ENCODE measurements at places on chromosomes 3 and 15.

DNA sequence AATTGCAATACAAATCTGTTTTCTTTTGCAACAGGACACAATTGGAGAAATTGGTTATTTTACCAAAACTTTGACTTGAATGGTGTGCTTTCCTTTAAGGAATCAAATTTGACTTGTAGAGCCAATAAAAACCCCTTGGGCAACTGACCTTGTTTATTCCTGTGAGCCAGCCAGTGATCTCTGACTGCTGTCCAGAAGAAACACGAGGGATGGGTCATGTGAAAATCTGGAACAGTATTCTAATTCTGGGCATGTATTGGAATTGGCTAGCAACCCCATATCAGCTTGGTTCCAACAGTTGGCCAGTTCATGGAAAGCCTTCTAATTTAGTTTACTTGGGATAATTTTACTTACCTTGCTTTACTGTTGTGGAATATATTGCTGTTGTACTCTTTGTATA lies 19.1 kb upstream of the HHATL start:
- no peak for DNase-seq

DNA sequence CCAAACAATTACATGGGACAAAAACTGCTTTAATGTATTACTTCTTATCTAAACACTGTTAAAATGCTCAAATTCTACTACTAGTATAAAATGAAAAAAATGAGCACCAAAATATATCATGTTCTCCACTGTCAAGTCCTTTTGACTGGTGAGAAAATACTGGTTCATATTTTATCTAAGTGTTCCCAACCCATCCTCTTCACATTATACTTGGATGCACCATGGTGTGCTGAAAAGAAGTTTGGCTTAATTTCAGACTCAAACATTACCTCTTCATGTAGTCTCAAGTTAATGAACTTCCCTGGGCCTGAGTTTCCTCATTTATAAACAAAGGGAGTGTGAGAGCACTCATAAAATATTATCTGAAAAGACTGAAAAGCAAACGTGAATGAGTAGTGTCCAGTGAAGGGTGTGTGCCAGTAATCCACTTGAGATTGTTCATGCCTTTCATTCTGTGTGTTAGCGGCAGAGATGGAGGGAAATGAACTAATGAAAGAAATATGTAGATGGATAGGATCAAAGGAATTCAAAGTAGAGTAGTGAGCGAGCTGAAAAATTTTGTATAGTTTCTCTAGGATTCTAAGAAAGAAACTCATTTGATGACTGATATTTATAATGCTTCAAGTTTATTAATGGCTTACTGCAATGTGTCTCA lies 263.2 kb downstream of the NLGN1 start:
- DNase-seq, result no peak

GRCh38 chr15:73867426-73867825 lies 5.9 kb upstream of the TBC1D21 start:
- no peak for DNase-seq

- no peak for DNase-seq
Observed at GRCh38 chr15:88476635-88477060, 9.1 kb downstream of the MRPS11 start.

- DNase-seq, result no peak
Observed at GRCh38 chr15:93102211-93102610, 13.2 kb upstream of the RGMA start.

DNA sequence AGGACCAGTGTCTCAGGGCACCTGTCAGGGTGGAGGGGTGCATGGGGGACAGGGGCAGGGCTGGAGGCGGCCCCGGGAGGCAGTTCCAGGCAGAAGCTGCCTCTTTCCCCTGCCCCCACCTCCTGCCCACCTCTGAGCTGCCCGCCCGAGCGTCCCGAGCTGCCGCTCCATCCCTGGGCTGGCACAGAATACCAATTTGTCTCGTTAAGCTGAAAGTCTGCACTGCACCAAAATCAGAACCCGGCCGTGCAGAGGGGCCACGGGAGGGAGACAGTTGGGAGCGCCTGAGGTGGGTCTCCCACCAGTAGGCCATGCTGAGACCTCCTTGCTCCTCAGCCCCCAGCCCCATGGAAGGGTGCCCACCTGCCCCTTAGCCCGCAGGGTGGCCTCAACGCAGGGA lies 1.3 kb upstream of the ATP2B2 start:
- no peak for DNase-seq

DNA sequence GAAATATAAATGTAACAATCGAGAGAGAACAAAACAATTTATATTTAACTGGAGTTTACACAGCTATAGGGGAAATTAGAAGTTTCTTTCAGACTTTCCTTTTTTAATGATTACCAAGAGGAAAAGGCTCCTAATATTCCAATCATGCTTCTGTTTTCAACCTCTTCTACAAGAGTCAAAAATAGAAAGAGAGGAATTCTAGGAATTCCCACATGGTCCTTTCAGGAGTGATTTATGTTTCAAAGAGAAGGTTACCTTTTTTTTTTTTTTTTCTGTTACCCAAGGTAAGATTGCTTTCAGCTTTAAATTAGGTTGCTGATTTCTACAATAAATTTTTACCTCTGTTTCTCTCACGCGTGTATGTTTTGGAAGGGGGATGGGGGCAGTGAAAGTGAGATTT lies 355.3 kb upstream of the DCBLD2 start:
- DNase-seq, result no peak

- no peak for DNase-seq
Observed at GRCh38 chr3:78957456-78957855, 810.3 kb downstream of the ROBO1 start.

- no peak for DNase-seq
Observed at GRCh38 chr3:72155391-72156064, 370.6 kb upstream of the PROK2 start.

DNA sequence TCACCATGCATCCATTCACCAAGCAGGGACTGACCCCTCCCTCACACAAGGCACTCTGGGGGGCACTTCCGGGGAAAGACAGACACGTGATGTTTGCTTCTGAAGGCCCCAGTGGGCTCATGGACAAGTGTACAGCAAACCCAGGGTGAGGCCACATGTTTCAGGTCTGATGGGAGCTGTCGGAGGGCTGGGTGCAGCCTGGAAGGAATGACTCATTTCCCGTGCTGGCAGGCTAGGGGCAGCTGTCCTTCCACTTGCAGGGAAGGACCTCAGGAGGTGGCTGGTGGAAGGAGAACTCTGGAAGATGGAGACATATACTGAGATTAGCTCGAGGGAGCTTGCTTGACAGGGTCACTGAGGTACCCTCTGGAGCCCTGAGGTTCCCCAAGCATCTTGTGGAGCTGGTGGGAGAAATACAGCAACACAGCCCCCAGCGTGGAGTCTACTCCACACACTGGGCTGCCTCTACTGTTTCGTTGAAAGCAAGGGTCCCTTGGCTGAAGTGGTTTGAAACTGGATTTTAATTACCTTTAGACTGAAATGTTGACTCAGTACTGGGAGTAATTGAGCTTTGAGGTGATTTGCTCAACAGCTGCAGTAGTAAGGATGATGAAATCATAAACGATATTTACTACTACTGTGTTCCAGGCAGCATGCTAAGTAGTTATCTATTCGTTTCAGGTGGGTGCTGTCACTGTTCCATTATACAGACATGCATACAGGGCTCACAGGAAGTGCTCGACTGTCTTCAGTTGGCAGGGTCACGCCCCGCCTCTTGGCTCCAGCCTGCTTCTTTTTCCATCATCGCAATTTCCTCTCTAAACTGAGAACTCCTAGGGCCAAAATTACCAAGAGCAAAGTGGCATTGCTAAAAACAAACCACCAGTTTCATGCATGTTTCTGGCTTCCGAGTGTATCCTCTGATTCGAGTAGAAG lies 230.4 kb downstream of the ADAMTS17 start:
- no peak for DNase-seq

DNA sequence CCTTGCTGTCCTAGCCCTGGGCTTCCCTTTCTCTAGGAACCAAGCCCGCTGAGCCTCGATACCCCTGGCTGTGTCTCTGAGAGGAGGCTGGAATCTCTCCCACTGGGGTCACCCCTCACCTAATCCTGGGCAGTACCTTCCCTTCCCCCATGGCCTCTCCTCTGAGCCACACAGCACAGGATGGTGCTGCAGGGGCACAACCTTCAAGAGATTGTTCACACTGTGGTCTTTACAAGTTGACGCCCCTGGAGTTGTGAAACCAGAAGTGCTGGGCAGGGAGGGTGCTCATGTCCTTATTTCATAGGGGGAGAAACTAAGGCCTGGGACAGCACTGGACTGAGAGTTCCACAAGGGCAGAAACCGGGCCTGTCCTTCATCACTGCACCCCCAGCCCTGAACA lies 70.9 kb upstream of the TMEM115 start:
- DNase-seq, result peak; percentile 11

- DNase-seq, result no peak
Observed at GRCh38 chr3:153906366-153906765, 214.8 kb upstream of the ARHGEF26 start.

- DNase-seq, result no peak
Observed at GRCh38 chr3:60126511-60127304, 1076.9 kb upstream of the CFAP20DC start.

- no peak for DNase-seq
Observed at GRCh38 chr3:115986555-115987207, 363.4 kb downstream of the GAP43 start.

DNA sequence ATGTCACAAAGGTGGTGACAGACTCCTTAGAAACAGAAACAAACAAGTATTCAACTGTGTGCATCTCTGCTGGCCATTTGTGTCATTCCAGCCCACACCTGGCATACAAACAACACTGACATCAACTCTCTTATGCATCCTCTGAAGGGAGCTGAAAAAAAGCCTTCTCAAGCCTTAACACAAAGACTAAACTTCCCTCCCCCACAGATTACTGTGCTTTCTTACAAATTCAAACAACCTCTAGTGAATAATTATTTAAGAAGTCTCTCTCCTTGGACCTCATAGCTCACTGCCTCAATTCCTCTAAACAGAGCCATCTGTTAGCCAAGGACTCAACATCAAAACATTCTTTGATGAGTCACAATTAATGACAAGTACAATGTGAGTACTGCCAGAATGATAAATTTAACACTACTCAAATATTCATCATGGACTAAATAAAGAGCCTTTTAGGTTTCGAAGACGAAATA lies 132.1 kb downstream of the WDR76 start:
- DNase-seq, result no peak

DNA sequence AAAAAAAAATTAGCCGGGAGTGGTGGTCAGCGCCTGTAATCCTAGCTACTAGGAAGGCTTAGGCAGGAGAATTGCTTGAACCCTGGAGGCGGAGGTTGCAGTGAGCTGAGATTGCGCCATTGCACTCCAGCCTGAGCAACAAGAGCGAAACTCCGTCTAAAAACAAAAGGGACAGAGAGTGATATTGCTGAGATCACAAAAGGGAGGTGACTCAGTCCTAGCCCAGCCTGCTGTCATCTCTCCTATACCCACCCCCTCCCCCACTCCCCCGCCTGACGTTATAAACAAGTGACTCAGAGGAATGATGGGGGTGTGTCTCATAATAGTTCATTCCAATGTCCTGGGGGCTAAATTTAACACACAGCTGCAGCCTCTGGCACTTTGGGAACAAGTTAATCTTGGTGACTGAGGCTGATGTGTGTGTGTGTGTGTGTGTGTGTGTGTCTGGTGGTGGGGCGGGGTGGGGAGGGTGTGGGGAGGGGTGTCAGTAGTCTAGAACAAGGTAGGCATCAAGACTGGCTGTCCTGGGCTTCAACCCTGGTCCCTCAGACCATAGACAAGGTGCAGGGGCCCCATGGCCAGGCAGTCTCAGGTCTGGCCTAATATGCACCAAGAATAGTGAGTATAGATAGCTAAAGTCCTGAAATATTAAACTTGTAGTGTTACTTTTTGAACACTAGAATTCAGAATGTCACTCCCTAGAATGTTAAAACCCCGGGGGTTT lies 1.3 kb upstream of the KLHL40 start:
- no peak for DNase-seq

DNA sequence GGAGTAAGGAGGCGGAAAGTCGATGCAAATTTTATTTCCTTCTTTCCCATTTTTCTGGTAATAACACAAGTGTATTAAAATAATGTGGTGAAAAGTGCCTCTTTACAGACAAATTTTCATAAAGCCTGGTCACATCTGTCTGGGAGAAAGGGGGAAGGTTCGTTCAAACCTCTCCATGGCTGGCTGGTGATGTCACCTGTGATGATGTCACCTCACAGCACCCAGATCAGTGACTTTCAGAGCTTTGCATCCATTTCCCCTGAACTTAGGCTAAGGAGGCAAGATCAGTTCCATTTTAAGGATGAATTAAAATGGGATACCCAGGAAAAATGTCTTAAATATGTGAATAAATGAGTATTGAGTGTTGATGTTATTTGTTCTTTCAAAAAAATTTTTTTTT lies 34.1 kb downstream of the ATP10A start:
- no peak for DNase-seq

- DNase-seq, result no peak
Observed at GRCh38 chr3:28835751-28836150, 445.1 kb upstream of the RBMS3 start.

- DNase-seq, result peak; percentile 14
Observed at GRCh38 chr15:90062023-90062442, 40.2 kb downstream of the IDH2 start.

GRCh38 chr3:9130345-9131305 lies 118.8 kb downstream of the SRGAP3 start:
- no peak for DNase-seq

DNA sequence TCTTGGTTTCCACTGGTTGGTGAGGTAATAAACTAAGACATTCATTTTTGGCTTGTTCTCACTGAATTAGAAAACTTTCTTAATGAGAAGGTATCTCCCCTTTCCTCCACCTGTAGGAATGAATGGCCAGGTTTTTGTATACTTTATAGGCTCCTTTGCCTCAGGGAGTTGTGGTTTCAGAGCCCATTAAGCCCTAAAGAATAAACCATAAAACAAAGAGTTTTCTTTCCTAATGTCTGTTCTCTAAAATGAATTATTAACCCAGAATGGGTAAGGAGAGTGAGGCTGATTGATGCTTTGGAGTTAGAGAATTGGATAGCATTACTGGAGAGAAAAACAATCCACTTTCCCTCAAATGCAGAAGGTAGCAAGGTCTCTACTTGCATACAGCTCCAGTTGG lies 67.6 kb downstream of the TIGIT start:
- no peak for DNase-seq

DNA sequence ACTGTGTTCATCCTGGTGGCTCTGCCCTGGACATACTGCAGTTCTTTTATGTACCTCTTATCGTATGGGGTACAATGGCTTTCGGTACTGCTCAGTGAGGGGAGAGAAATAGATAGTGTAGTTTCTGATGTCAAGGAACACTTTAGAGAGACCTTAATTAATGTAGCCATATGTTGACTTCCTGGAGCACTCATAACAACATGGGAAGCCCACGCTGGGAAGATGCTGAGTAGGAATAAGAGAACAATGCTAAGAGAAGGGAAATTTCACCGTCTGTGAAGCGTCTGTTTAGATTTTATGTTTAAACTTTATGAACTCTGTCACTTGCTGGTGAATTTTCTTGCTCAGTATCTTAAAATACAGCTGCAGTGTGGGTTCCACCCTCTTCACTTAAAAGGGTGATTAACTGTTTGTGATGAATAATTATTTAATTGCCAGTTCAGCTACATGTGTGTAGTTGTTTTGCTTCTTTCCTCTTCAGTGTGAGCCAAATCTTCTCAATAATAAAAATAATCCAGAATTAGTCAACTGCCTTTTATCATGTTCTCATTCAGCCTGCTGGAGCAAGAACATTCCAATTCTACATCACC lies 373.1 kb upstream of the TPRG1 start:
- no peak for DNase-seq
